ENCODE measurements at places on chromosomes 5 and 9. TPM values are rescaled to one million over a fixed set of nuclear protein-coding genes. Genes with fewer than 3 reads are reported as not detected.

CORO2A gene
- total RNA-seq = 1.2 TPM

FBP2 gene
- 0.29 TPM for total RNA-seq

OMD gene
- not detected for total RNA-seq

C9orf153 gene
- total RNA-seq = not detected

PCDHB8 gene
- not detected for total RNA-seq

PCDHGC5 gene
- total RNA-seq = 1.2 TPM

ST8SIA4 gene
- 0.18 TPM for total RNA-seq

POU4F3 gene
- not detected for total RNA-seq

GPX8 gene
- 187 TPM for total RNA-seq

TCF7 gene
- total RNA-seq = 3.0 TPM

GLRA1 gene
- total RNA-seq = not detected

FOXD1 gene
- total RNA-seq = 0.53 TPM

RMI1 gene
- 1.9 TPM for total RNA-seq
